Stimulated activated CD4-positive, alpha-beta T cell treated with anti-CD3 and anti-CD28 coated beads, Interleukin-1b, Interleukin-23, amount 100 ng/mL, for 48 hours (primary cell): ENCODE measurements at places on chromosomes 11 and 22.

- DNase-seq, result no peak
Observed at GRCh38 chr11:45669146-45669545, 3.7 kb upstream of the CHST1 start.

GRCh38 chr11:57834852-57835251 is 73.2 kb downstream of the CTNND1 start:
- DNase-seq, result no peak

GRCh38 chr11:20022363-20023081 is 137.8 kb downstream of the DBX1 start:
- DNase-seq, result no peak

GRCh38 chr22:45885171-45885840 is 91.7 kb downstream of the WNT7B start:
- no peak for DNase-seq

DNA sequence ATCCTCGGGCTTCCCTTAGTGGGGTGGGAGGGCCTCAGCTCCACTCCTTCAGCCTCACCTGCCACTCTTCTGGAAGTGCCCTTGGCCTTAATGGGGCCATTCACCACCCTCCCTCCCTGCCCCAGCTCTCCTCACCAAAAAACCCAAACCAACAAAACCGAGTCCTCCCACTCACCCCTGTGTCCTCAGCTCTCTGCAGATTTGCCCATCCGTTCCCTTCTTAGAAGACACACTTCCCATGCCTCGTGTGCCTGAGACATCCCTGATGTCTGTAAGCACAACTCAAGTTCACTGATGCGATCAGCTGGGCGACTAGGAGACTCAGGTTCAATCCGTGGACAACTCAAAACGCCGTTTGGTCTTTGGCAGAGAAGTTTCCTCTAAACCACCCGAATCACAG is 839.2 kb downstream of the TBC1D22A start:
- DNase-seq, result no peak
